ENCODE measurements at places on chromosomes 2 and 18. TPM values are rescaled to one million over a fixed set of nuclear protein-coding genes. Genes with fewer than 3 reads are reported as not detected.

DNA sequence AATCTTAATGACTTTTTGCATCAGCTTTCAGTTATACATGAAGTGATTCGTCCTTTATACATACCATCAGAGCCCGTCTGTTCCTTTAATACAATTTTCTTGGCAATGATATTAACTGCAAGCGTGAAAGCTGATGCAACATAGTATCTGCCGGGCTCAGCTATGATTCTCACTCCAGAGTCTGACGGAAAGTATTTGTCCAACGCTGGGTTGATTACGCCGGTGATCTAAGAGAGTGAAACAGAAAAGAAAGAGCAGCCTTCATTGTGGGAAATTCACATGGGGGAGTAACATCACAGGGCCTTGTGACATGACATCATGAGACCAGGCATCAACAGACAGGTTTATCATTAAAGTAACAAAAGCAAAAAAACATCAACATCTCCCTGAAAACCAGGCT lies 6.2 kb downstream of the ODC1 start:
- H3K36me3 ChIP-seq, result peaks cover 52% of the 10 kb centered on the region
- H3K27ac ChIP-seq, result no peak overlapping the region
- H3K27me3 ChIP-seq, result no peaks in the 10 kb centered on the region
- H3K4me1 ChIP-seq, result peaks cover 32% of the 10 kb centered on the region
- no peak overlapping the region for H3K4me3 ChIP-seq

ST8SIA5 gene
- total RNA-seq, result 0.05 TPM

- peak overlapping the region; percentile 62 for H3K27ac ChIP-seq
- H3K4me3 ChIP-seq, result no peak overlapping the region
- no peak for DNase-seq
- H3K27me3 ChIP-seq, result no peaks in the 10 kb centered on the region
- H3K36me3 ChIP-seq, result no peaks in the 10 kb centered on the region
These were observed 11.9 kb downstream of the SDC1 start for GRCh38 chr2:20212871-20213503.

MC4R gene
- total RNA-seq, result 0.33 TPM

RUFY4 gene
- total RNA-seq, result 2.6 TPM

DNA sequence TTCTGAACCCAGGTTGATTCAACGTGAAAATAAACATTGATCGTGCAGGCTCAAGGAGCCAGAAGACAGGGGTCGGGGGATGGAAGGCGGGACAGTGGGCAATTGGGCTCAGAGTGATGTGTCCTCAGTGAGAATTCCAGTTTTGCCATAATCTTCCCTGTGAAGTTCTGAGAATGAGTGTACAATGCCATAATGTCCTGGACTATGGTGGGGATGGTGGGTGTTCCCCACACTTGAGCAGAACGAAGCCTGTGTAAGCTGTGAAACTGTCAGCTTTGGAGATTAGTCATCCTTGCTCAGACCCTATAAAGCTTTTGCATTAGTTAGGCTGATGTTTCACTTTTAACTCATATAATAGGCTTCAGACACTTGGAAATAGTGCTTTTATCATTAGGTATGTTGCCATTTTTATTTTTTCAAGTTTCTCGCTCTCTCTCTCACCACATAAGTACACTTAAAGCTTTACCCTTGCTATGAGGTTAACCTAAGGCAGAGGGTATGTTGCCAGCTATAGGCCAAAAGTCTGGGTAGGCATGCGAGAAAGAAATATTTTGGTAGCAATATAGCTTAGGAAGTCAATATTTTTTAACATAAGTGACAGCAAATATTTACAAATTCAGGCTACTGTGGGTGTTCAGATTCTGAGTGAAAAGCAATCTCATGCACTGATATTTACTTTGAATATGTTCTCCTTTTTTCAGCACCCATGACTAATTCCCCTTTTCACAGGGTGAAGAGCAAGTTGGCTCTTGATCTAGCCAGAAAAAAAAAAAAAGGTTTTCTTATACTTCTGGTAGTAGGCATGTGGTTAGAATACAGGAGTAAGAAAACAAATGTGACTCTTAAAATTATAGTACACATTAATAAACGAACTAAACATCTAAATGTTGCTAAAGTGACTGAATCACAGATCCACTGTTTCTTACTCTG lies 47.2 kb downstream of the CDC42EP3 start:
- no peak overlapping the region for H3K4me3 ChIP-seq
- DNase-seq, result no peak
- peaks cover 26% of the 10 kb centered on the region for H3K4me1 ChIP-seq
- no peaks in the 10 kb centered on the region for H3K27me3 ChIP-seq
- H3K36me3 ChIP-seq, result no peaks in the 10 kb centered on the region

ZNF396 gene
- total RNA-seq, result 1.7 TPM

GRCh38 chr2:17628349-17629261 lies 88.1 kb downstream of the VSNL1 start:
- H3K27me3 ChIP-seq, result no peaks in the 10 kb centered on the region
- H3K27ac ChIP-seq, result no peak overlapping the region
- no peak for DNase-seq
- no peaks in the 10 kb centered on the region for H3K4me1 ChIP-seq
- no peak overlapping the region for H3K4me3 ChIP-seq

CYTIP gene
- total RNA-seq, result 71.6 TPM

CROCC2 gene
- not detected for total RNA-seq

DNA sequence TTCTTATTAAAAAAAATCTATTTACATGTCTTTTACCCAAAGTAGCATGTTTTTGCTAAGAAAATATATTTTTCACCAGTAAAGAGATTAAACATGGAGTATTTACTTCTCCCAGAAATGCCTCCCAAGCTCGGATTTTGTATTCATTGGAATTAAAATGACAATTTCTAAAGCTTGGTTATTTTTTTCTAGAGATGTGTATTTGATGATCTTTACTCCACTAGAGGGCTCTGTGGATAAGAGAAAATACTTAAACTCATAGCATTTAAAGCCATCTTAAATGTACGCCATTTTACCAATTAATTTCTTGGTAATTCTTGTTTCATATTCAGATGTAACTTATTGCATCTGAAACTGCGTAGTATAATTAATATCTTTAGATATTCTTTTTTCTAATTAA lies 461.4 kb downstream of the GALR1 start:
- no peak overlapping the region for H3K4me3 ChIP-seq
- no peaks in the 10 kb centered on the region for H3K36me3 ChIP-seq
- DNase-seq, result no peak
- no peak overlapping the region for H3K27ac ChIP-seq
- no peaks in the 10 kb centered on the region for H3K27me3 ChIP-seq
- no peaks in the 10 kb centered on the region for H3K4me1 ChIP-seq

- no peak overlapping the region for H3K27ac ChIP-seq
- H3K4me1 ChIP-seq, result no peaks in the 10 kb centered on the region
- no peaks in the 10 kb centered on the region for H3K27me3 ChIP-seq
- no peak for DNase-seq
- no peak overlapping the region for H3K4me3 ChIP-seq
These were observed 416.5 kb downstream of the MEIS1 start for GRCh38 chr2:66851449-66851872.

DNA sequence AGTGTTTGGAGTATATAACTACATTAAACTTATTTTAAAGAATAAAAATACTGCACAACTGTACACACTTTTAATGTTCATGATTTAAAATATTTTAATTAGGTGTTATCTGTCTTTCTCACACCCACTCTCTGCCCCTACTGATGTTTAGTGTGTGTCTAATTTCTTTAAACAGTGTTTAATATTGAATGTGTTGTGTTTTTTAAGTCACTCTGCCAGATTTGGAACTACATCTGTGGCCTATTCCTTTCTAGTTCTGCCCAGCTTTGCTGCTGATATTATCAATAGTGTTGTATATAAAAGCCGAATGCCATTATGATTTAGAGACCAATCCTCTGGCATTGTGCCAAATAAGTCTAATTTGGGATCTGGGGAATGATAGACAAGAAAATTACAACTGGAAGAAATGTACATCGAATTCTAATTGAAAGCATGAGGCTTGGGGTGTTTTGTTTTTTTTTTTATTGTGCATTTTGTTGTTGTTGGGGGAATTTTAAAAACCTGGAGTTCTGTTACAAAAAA lies 398.0 kb downstream of the CPS1 start:
- no peak overlapping the region for H3K27ac ChIP-seq
- H3K4me3 ChIP-seq, result no peak overlapping the region
- H3K4me1 ChIP-seq, result no peaks in the 10 kb centered on the region
- H3K27me3 ChIP-seq, result no peaks in the 10 kb centered on the region

CRYBA2 gene
- total RNA-seq, result 0.14 TPM

- H3K27ac ChIP-seq, result peak overlapping the region; percentile 11
- H3K27me3 ChIP-seq, result no peaks in the 10 kb centered on the region
- H3K4me1 ChIP-seq, result peaks cover 11% of the 10 kb centered on the region
These were observed 129.5 kb upstream of the PELI1 start for GRCh38 chr2:64273524-64274398.

KYNU gene
- total RNA-seq, result 6.6 TPM

NCKAP5 gene
- 2.0 TPM for total RNA-seq

- H3K4me1 ChIP-seq, result no peaks in the 10 kb centered on the region
- no peak for DNase-seq
- peaks cover 37% of the 10 kb centered on the region for H3K27me3 ChIP-seq
- H3K4me3 ChIP-seq, result no peak overlapping the region
- H3K36me3 ChIP-seq, result no peaks in the 10 kb centered on the region
These were observed 12.5 kb upstream of the PAX8 start for GRCh38 chr2:113291191-113291590.

SLC9A2 gene
- 0.66 TPM for total RNA-seq

REG1B gene
- not detected for total RNA-seq

GATA6 gene
- total RNA-seq, result 0.47 TPM

- H3K36me3 ChIP-seq, result no peaks in the 10 kb centered on the region
- H3K4me3 ChIP-seq, result no peak overlapping the region
- H3K4me1 ChIP-seq, result peaks cover 7% of the 10 kb centered on the region
- no peak overlapping the region for H3K27ac ChIP-seq
- H3K27me3 ChIP-seq, result no peaks in the 10 kb centered on the region
These were observed 18.2 kb upstream of the TNP1 start for GRCh38 chr2:216878072-216878471.
